IPS-NIHi11 (cell line): ENCODE measurements at places on chromosomes 4 and X.

DNA sequence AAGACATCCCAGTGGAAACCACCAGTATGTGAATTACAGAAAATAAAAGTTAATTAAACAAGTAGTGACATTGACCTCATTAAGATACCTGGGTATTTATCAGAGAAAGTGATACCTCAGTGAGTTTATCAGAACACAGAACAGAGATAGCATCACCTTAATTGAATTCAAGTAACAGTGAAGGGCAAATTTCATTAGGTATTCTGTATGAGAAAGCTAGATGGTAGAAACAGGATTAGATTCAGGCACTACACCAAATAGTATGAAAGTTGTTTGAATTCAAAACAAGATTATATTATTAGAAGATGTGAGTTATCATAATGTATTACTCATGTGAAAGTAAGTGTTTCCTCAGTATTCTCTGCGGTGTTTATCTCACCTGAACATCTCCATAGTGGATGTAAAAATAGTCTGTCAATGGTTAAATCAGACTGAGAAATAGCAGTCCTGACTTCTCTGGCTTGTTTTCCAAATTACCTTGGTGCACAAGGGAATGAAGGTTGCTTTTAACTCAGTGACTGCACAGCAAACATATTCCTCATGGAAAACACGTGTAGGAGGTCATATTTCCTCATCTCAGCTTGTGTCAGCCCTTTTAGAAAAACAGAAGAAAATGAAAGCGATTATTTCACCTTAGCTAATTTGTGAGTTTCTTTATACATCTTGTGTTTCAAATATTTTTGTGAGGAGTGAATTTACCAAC, 79.9 kb upstream of the PCDH18 start:
- no peak for DNase-seq

DNA sequence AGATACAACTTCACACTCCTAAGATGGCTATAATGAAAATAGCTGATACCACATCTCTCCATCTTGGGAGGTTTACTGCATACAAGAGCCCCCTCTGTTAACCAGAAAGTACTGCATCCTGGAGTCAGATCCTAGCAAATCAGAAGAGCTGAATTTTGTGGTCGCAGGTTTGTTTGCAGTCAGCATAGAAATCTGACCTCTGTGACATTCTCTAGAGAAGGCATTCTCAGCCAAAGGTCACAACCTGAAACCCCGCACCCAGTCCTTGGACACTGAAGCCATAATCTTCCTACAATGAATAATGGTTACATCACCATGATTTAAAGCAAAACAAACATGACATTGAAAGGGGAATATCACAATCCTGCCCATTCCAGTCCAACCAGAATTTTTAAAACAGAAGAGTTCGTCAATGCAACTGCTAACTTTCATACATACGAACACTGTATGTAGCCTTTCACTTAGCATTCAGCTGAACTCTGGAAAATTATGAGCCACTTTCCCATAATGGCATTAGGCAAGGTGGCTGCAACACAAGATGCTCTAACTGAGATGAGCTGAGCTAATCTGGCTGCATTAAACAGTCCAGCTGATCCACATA, 17.6 kb downstream of the HS6ST2 start:
- peak; percentile 37 for DNase-seq

DNA sequence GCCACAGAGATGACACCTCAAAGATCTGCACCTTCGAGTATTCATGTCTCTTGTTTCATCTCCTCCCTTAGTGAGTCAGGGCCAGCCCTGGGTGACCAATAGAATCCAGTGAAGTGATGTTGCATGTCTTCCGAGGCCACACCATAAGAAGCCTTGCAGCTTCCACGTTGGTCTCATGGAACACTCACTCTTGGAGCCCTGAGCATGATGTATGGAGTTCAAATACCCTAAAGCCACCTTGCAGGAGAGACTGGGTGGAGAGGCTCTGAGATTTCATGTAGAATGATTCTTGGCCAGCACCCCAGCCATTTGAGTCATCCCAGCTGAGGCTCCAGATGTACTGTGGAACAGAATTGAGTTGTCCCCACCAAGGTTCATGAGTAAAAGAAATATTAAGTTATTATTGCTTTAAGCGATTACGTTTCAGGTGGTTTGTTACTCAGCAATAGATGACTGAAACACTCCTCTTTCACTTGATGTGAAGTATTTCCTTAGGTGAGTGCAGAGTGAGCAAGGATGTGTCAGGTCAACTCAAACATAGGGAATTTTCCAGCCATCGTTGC, 5.0 kb upstream of the RP2 start:
- no peak for DNase-seq

- no peak for DNase-seq
Observed at GRCh38 chr4:38829237-38829636, 24.6 kb upstream of the TLR1 start.

- DNase-seq = no peak
Observed at GRCh38 chr4:67566335-67566734, 7.8 kb downstream of the STAP1 start.

DNA sequence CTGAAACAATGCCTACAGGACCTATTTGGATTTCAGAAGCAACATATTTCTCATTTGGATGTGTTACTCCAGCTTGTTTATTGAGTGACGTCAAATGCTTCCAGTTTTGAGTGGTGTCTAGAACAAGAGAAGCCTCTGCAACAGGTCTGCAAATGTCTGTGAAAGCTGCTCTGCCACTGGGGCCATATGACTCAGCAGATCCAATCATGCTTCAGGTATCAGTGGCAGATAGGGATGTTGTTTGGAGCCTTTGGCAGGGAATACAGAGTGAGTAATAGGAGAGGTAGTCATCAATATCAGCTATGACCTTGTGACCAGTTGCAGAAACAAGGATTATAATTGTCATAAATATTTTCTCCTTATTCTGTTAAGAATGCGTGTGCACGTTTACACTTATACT, 141.1 kb upstream of the ZXDA start:
- DNase-seq = no peak

- no peak for DNase-seq
Observed at GRCh38 chrX:132561483-132561882, 72.6 kb upstream of the MBNL3 start.

- no peak for DNase-seq
Observed at GRCh38 chr4:60729194-60729593, 470.9 kb upstream of the ADGRL3 start.

GRCh38 chrX:150199181-150199580, 163.9 kb upstream of the MAMLD1 start:
- DNase-seq = no peak

DNA sequence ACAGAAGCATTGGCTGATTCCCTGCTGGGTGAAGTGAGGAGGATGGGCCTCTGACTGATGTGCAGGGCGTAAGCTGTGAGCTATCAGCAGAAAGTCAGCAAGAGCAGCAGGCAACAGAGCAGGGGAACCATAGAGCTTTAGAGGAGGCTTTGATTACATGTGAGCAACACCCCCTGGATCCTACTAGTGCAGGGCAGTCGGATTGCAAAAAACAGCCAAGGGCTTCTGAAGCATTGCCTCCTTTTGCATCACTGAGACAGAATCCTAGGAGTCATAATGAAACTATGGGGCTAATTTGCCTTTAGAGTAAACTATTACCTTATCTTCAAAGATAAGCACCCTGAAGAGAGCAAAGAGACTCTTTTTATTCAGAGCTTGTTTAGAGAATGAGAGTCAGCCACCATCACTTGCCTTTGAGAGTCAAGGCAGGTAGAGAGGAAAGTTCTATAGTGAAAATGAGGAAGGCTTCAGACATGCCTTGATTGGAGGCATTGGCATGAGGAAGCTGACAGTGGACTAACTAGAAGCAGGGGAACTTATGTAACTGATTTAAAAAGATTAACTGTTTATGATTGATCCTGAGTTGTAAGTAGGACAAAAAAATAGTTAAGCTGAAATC, 420.3 kb downstream of the PDHA2 start:
- DNase-seq = peak; percentile 25

DNA sequence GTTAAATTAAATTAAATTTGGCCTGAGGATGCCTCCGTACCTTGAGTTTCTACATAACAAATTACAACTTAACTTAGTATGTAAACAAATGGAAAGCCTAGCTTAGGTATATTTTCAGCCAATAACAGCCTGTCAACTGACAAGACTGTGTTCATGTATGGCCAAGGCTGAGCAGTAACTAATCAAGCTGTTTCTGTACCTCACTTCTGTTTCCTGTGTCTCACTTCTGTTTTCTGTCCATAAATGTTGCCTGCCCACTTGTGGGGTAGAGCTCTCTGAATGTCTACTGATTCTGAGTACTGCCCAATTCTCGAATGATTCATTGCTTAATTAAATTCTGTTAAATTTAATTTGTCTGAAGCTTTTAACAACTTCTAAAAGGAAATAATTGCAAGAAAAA, 445.2 kb downstream of the PCDH11X start:
- DNase-seq = no peak

- DNase-seq = no peak
Observed at GRCh38 chr4:185955151-185955770, 113.7 kb upstream of the TLR3 start.

DNA sequence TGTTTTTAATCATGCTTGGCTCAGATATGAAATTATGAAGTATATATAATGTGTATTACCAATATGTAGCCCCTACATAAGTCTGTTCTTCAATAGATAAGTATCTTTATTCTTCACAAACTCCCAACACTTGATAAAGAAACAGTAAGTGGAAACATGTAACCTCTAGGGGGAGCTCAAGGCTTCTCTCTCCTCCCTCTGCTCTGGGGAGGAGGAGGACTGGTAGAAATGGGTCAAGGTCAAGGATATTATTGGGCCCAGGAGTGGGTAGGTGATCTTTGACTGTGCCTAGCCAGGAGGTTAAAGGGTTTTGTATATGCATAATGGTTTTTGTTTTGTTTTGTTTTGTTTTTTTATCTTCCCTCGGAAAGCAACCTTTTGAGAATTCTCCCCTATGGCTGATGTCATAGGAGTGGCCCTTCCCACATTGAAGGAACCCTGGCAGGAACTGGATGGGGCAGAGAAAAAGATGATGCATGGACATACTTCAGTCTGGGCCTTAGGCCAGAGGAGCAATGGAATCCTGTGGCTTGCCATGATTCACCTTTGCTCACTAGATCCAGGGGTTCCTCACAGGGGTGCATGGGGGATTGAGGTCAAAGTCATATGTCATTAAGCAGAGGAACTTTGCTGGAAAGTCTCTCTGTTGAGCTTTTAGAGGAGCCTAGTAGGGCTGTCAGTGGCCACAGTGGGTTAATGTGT, 460.3 kb downstream of the MID1IP1 start:
- DNase-seq = peak; percentile 20

DNA sequence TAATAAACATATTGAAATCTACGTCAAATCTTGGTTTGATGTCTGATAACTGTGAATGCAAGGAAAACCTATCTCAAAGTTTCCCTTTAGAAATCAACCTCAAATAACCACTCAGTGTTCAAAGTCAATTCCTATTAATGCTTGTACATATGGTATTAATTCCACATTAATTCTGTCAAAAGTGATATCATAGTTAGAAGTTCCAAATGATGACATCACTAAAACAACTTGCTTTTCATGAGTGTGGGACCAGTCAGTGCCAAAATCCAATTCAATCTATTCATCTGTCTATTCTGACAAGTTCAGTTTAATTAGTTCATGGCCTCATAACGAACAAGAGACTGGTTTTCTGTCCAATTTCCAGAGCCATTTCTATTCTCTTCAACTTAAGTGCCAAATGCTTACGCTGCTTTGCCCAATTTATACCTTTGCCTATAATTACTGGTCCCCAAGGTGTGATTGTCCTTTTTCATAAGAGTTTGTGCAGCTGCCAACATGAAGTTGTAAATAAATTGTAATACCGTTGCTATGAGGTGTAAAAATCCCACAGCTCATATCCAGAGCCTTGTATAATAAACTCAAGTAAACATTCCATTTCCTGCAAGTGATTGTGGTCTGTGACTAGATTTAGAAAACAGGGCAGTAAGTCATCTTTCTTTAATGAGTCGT, 476.2 kb downstream of the RAB28 start:
- no peak for DNase-seq

GRCh38 chr4:15771216-15772058, 6.7 kb upstream of the CD38 start:
- no peak for DNase-seq

DNA sequence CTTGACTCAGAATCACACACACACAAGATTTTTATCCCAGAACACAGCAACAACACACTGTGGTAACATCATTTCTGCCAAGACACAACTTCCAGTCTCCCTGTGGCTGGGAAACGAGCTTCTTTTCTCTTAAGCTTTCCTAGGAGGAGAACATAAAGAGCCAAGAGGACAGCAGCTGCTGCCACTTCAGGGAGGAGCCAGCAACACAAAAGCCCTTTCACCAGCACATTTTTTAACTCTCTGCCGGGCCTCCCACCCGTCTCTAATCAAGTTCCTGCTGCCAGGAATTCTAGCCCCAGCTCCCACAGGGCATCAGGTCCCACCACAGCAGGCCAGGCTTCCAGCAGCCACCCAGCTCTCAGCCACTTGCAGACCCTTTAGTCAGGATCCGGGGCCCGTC, 22.4 kb downstream of the FAT1 start:
- DNase-seq = peak; percentile 82

GRCh38 chr4:186676531-186677161, 47.0 kb downstream of the FAT1 start:
- no peak for DNase-seq

DNA sequence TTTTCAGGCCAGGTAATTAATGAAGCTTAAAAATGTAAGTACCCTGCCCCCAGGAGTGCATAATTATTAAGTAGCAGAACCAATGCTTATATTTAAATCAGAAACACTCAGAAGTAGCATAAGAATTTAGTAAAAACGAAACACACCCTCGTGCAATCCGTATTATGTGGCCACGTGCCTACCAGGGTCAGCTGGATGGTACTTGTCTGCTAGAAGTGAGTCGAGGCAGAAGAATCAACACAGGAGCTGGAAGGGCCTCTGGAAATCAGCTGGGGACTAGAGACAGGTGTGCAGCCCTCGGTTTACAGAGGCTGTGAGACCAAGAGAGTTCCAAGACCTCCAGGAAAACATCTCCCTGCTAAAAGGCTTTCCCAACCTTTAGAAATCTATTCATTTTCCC, 559 bp upstream of the FAM47E start:
- peak; percentile 25 for DNase-seq
